ENCODE measurements at places on chromosomes 2 and 18.
A peak's percentile ranks its signal among the peaks of the same experiment; 100 is the strongest.

DNA sequence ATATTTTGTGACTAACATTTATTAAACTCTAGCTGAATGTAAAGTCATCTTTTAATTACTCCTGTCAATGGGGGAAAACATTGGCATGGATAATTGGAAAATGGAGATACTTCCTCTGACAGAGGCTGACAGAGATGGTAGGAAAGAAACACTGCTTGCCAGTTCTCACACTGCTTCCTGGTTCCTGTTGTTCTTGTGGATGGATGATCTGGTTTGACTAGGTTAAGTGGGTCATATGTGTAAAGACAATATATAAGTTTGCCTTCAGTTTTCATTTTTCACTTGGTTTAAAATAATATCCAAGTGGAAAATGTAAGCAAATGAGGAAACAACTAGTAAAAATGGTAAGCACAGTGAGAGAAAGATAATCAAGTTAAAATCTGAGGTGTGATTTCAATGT, 188.8 kb upstream of the CWC22 start:
- DNase-seq, result no peak

GRCh38 chr2:46970334-46971288, 55.0 kb upstream of the MCFD2 start:
- peak; percentile 39 for DNase-seq

GRCh38 chr2:106269591-106270291, 75.6 kb upstream of the UXS1 start:
- peak; percentile 63 for DNase-seq

DNA sequence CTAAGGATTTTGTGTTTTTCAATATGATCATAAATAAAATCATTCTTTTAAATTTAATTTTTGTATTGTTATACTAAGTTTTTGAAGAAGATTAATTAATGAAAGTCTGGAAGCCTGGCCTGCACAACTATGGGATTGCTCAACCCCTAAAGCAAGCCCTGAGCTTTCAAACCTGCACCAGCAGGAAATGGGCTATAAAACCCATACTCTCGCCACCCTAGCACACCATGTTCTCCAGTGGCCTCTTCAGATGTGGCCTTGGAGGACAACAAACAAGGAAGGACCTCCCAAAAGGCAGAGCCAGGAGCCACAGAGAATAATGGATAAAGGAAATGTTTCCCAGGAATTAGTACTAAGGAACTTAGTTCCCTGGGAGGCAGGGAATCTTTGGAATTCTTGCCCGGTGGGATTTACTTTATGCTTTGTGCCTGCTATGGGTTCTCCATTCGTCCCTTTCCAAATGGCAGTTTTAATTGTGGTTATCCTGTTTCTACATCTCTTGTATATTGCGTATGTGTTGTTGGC, 212.5 kb downstream of the ZFP36L2 start:
- peak; percentile 56 for DNase-seq

DNA sequence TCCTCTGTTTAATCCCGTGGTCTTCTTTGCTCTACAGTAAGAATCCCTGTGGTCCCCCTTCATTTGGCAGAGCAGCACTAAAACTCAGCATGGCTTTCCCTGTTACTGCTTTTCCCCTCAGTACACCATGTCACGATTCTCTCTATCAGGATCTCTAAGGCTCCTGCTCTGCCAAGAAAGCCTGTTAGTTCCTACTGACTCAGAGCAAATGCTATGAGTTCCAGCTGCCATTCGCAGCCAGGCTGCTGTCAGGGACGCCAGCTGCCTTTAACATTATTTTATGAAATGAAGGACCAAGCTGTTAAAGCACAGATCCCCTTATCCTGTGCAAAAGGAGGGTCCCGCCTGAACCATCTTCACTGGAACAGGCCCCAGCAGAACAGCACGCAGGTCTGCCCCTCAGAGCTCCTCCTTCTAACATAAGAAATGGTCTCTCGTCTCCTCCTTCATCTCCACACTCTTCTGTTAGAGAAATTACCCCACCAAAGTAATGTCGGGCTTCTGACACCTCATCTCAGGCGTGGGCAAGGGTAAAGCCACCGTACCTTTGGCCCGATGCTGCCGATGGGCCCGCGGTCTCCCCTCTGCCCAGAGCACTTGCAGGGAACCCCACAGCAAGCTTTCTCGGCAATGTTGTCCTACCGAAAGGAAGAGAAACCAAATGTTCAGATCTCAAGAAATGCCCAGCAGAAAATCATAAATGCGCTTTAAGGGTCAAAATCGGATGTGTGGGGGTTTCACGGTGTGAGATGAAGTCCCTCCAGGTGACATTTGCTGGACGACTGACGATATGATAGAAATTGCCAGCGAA, 52.6 kb downstream of the COL6A3 start:
- DNase-seq, result no peak

DNA sequence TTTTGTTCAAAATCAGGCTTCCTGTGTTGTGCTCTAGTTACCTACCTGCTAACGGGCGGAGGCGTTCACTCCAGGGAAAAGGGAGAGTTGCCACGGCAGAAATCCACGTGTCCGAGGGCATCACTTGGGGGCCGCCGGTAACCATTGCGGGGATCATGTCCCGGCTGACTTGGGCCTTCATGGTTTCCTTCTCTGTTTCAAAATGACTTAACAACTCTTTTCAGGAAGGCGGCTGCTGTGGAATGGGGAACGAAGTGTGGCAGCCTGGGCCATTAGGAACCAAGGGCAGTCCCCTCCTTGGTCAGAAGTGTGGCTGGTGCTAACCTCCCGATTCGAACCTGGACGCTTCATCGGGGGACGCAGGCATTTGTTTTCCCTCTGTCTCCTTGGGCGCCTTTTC, 56.8 kb downstream of the INPP5D start:
- no peak for DNase-seq

- no peak for DNase-seq
Measured at GRCh38 chr18:64165906-64166305, 17.0 kb upstream of the LINC00305 start.

- no peak for DNase-seq
Measured at GRCh38 chr18:5977022-5977421, 81.7 kb upstream of the TMEM200C start.

GRCh38 chr18:43278355-43278754, 1.1 kb upstream of the SYT4 start:
- DNase-seq, result no peak

GRCh38 chr18:79385326-79385707, 10.4 kb upstream of the NFATC1 start:
- DNase-seq, result no peak

GRCh38 chr2:237593596-237594320, 3.2 kb upstream of the RAB17 start:
- DNase-seq, result no peak

DNA sequence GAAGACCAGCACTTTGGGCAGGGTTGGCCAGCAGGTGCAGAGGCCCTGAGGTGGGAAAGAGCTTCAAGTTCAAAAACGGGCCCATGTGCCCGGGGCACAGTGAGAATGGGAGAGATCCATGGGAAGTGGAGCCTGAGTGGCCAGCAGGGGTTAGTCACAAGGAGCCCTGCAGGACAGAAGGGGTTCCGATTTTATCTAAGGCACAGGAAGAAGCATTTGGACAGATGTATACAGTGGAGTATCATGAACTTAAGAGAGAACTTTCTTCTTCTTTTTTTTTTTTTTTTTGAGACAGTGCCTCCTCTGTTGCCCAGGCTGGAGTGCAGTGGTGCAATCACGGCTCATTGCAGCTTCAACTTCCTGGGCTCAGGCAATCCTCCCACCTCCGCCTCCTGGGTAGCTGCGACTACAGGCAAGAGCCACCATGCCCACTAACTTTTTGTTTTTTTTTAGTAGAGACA, 24.0 kb downstream of the WIPF1 start:
- peak; percentile 38 for DNase-seq

- peak; percentile 65 for DNase-seq
Measured at GRCh38 chr2:236177967-236178889, 10.0 kb upstream of the GBX2 start.

DNA sequence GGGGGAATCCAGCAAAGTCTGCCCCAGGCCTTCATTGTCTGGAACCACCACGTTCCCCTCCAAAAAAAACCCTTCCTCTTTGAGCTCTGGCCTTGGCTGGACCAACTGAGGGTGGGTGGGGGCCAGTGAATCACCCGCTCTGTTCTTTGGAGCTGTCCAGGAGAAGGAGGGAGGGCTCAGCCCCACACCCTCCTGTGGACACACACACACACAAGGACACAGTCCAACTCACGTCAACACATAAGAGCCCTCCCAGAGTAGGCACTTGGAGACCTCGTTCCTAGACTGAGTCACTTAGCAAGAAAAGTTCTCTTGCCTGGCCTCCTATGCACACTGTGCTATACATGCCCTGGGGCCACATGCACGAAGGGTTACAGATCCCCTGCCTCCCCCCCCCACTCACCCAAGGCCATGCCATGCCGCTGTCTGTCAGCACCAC, 1.2 kb upstream of the TNS1 start:
- no peak for DNase-seq

- DNase-seq, result peak; percentile 76
Measured at GRCh38 chr2:100142393-100142792, at the start of gene AFF3. Gene AFF3, minus strand, starts transcription at chr2:100142590. Its CDS starts 38,136 bp downstream, at chr2:100104454.

DNA sequence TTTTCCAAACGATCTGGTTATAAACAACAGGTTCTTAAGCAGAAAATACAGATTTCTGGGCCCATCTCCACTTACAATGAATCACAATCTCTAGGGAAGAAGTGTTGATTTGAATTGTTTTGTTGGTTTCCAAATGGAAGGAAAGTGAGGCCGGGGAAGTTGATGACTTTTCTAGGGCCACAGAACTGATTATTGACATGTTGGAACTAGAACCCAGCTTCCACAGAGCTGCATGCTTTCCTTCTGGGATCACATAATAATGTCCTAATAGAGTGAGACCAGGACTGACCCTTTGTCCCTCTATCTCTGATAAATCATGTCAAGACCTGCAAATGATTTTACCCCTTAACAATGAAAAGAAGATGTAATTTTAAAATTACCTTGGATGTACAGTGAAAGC, 332.2 kb downstream of the OSR1 start:
- DNase-seq, result no peak

DNA sequence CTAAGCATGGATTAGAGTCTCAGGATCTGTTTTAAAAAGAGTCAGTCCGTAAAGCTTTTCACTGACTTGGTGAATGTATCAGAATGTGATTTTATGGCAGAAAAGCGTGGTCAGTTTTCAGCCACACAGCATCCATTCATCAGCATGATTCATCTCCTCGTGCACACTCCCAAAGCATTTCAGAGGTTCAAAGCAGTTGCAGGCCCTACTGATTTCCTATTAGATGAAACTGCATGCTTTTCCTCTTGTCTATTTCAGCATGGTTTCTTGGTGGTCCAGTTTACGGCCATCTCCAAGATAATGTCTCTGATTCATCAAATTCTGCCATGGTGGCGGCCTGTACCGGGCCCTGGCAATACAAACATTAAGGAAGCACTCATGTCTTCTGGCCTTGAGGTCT, 4.8 kb upstream of the PARD6G start:
- no peak for DNase-seq

- no peak for DNase-seq
Measured at GRCh38 chr2:207078186-207078798, 87.5 kb downstream of the KLF7 start.

GRCh38 chr2:40485318-40485717, 33.4 kb upstream of the SLC8A1 start:
- DNase-seq, result no peak

GRCh38 chr2:69948032-69948962, 13.1 kb downstream of the ASPRV1 start:
- DNase-seq, result no peak

DNA sequence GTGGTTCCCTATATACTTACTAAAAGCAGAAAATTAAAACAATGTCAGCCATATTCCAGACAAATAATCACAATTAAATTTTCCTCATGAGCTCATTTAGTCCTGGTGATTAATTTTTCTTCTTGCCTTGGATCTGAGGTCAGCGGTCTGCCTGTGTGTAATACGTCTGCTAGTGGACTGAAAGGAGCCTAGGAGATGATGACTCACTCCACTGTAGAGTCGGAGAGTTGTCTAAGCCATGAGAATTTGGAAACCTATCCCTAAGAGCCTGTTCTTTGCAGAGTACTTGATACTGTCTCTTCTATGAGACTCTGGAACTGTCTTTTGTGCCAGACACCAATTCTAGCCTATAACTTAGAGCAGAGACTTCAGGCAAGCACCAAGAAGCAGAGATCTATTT, 94.2 kb upstream of the RAB27B start:
- no peak for DNase-seq

- DNase-seq, result no peak
Measured at GRCh38 chr2:233133239-233133638, 73.1 kb downstream of the INPP5D start.

GRCh38 chr2:238100821-238101771, 956 bp downstream of the ESPNL start:
- DNase-seq, result no peak

- DNase-seq, result no peak
Measured at GRCh38 chr2:187874786-187875185, 320.6 kb upstream of the TFPI start.

DNA sequence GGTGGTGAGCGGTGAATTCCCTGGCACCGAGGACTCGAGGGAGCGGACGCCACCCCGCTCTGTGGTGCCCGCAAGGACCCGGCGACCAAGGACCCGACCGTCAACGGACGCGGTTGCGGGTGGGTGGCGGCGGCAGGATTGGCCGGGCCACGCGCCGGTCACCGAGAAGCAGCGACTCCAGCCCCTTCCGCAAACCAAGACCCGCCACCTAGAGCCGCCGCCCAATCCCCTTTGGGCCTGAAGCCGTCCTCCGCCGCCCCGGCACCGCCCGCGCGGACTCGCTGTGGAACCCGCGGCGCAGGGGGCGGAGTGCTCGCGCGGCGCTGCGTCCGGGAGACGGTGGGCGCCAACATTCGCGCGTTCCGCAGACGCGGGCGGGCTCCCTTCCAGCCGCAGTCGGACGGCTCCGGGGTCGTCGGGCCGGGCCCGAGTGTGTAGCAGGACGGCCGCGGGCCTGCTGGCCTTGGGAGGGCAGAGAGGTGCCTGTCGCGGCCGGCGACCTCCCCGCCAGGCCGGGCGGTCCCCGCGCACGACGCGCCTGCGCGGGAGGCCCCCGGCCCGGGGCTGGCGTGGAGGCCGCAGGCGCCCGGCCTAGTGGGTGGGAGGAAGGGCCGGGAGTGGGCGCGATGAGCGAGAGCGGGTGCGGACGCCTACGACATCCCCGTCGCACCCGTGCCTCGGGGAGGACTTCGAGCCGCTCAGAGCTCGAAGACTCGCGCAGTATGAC, at the start of the genes FAM228B and PFN4:
Gene FAM228B, plus strand, starts transcription at position 275 of the 727 bp plus-strand sequence. CDS start 893 bp downstream, outside the sequence.
Gene PFN4, minus strand, starts transcription at position 140 of the 727 bp plus-strand sequence. CDS start 799 bp downstream, outside the sequence.
- peak; percentile 96 for DNase-seq

DNA sequence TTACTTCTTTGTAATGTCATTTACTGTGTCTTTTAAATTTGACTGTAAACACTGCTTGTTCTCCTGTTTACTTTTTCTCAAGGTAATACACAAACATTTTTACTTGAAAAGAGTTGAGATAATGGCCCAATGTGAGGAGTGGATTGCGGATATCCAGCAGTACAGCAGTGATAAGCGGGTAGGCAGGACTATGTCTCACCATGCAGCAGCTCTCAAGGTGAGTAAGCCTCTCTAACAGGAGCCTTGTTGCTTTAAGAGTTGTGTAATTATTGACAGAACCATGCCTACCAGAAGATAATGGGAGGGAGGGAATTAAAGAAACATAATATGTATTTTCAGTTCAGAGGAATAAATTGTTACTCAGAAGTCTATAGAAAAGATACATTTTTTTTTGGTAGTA, 16.5 kb upstream of the TTC27 start:
- DNase-seq, result no peak

GRCh38 chr2:2173633-2174032, 157.4 kb downstream of the MYT1L start:
- no peak for DNase-seq
